ENCODE measurements at places on chromosomes 7 and 10. TPM values are rescaled to one million over a fixed set of nuclear protein-coding genes. Genes with fewer than 3 reads are reported as not detected.

Gene C7orf33
- not detected for total RNA-seq

Gene AHCYL2
- 16.4 TPM for total RNA-seq

Gene INMT
- total RNA-seq: not detected

Gene SLC16A9
- total RNA-seq: 0.54 TPM

Gene HABP2
- not detected for total RNA-seq

DNA sequence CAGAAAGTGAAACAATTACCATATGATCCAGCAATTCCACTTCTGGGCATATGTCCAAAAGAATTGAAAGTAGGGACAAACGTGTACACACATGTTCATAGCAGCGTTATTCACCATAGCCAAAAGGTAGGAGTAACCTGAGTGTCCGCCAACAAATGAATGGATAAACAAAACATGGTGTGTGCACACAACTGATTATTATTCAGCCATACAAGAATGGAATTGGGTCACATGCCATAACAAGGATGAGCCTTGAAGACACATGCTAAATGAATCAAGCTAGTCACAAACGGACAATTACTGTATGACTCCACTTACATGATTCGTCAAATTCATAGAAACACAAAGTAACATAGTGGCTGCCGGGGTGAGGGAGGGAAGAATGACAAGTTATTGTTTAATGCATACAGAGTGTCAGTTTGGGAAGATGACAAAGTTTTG is 4.1 kb upstream of the OIT3 start:
- peaks cover 17% of the 10 kb centered on the region for H3K4me1 ChIP-seq
- H3K27me3 ChIP-seq: no peaks in the 10 kb centered on the region
- H3K4me3 ChIP-seq: no peak overlapping the region
- H3K36me3 ChIP-seq: peaks cover 18% of the 10 kb centered on the region
- peak; percentile 98 for DNase-seq

DNA sequence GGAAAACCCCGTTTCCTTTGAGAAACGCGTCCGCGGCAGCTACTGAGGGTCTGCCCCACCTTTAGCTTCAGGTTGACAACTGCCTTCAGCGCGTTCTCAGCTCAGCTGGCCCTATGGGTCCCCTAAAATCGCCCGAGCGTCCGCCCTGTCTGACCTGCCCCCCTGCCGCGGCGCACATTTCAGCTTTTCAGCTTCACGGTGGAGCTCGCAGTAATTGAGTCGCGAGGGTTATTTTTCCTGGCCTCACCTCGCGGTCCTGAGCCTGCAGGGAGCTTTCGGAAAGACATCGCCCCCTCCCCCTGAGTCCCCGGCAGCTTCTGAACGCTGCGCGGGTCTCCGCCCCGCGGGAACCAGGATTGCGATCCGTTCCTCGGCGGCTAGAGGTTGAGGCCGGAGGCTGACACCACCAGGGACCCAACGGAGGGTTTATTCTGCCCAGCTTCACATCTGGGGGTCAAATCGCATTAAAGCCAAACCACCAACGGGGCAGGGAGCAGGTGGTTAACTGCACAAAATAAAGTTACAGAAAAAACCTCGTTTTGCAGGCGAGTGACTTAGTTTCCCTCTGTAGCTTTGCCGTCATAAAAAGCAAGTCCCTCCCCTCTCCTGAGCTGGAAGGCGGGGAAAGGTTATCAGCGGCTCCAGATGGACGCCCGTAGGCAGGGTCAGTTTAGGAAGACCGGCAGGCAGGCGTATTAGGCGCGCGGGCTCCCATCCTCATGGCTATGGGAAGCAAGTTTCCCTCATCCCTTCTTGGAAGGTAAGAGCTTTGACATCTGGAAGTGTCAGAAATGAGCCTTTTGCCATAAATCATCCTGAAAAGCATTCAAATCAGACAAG is 11.0 kb downstream of the TWIST1 start:
- no peak overlapping the region for H3K4me3 ChIP-seq
- H3K36me3 ChIP-seq: peaks cover 33% of the 10 kb centered on the region
- no peaks in the 10 kb centered on the region for H3K4me1 ChIP-seq
- no peak for DNase-seq
- no peaks in the 10 kb centered on the region for H3K27me3 ChIP-seq
- H3K27ac ChIP-seq: no peak overlapping the region

DNA sequence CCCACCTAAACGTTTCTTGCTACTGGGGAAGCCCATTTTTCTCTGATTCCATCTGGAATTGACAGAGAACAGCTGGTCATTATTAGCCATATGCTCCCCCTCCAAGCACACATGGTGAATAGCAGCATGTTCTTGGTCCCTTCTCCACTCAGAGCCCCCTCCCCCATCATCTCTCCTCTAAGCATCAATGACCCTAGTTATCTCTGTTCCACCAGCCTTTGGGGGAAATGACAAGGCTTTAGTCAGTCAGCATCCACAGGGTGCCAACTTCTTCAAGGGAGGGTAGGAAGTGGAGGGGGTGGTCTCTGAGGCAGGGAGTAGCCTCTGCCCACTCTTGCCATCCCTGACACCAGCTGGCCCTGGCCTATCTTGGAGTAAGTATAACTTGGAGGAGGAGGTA is 163.1 kb downstream of the UBE2H start:
- H3K27ac ChIP-seq: no peak overlapping the region
- H3K36me3 ChIP-seq: peaks cover 4% of the 10 kb centered on the region
- H3K4me3 ChIP-seq: no peak overlapping the region
- no peaks in the 10 kb centered on the region for H3K27me3 ChIP-seq
- DNase-seq: no peak
- H3K4me1 ChIP-seq: no peaks in the 10 kb centered on the region

- no peak for DNase-seq
- H3K36me3 ChIP-seq: no peaks in the 10 kb centered on the region
- no peak overlapping the region for H3K4me3 ChIP-seq
- no peak overlapping the region for H3K27ac ChIP-seq
Measured at GRCh38 chr7:37251222-37251621, 197.4 kb downstream of the ELMO1 start.

- no peaks in the 10 kb centered on the region for H3K27me3 ChIP-seq
- no peak for DNase-seq
- H3K27ac ChIP-seq: no peak overlapping the region
- H3K36me3 ChIP-seq: no peaks in the 10 kb centered on the region
- H3K4me1 ChIP-seq: peaks cover 6% of the 10 kb centered on the region
Measured at GRCh38 chr10:103507235-103508191, 14.0 kb downstream of the NEURL1 start.

GRCh38 chr7:69338144-69338543 is 260.1 kb upstream of the AUTS2 start:
- no peak overlapping the region for H3K27ac ChIP-seq
- no peaks in the 10 kb centered on the region for H3K36me3 ChIP-seq

DNA sequence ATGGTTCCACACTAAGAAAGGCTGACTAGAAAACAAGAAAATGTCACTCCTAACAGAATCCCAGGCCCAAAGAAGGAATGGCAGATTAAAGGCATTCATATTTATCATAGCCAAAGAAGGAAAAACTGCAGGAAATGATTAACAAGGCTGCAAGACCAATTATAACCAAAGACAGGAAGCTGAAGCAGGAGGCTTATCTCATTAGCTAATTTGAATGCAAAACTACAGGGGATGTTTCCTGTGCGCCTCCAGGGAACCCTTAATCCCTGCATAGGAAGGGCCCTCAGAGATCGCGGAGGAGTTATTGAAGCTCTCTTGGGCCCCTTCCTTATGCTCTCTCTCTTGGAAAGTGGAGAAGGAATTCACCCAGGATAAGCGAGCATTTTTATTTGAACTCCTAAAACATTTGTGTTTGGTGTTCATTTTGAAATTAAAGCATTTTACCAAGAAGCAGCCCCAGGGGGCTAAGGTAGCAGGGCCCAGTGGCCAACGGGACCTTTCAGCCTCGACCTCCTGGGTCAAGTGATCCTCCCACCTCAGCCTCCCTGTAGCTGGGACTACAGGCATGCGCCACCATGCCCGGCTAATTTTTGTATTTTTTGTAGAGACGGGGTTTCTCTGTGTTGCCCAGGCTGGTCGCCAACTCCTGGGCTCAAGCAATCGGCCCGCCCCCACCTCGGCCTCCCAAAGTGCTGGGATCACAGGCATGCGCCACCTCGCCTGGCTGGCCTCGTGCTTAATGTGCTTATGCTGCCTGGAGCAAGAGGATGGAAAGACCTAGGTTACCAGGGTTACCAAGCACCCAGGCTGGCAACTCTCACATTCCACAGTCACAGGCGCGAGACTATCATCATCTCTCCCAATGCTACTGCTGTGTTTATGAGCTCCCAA is 24.1 kb upstream of the PROSER2 start:
- no peaks in the 10 kb centered on the region for H3K36me3 ChIP-seq
- H3K4me1 ChIP-seq: no peaks in the 10 kb centered on the region
- DNase-seq: no peak
- H3K4me3 ChIP-seq: no peak overlapping the region

Data from MCF 10A (cell line).